Femur (tissue), 1 donor: ENCODE measurements at places on chromosomes 5 and 9.

DNA sequence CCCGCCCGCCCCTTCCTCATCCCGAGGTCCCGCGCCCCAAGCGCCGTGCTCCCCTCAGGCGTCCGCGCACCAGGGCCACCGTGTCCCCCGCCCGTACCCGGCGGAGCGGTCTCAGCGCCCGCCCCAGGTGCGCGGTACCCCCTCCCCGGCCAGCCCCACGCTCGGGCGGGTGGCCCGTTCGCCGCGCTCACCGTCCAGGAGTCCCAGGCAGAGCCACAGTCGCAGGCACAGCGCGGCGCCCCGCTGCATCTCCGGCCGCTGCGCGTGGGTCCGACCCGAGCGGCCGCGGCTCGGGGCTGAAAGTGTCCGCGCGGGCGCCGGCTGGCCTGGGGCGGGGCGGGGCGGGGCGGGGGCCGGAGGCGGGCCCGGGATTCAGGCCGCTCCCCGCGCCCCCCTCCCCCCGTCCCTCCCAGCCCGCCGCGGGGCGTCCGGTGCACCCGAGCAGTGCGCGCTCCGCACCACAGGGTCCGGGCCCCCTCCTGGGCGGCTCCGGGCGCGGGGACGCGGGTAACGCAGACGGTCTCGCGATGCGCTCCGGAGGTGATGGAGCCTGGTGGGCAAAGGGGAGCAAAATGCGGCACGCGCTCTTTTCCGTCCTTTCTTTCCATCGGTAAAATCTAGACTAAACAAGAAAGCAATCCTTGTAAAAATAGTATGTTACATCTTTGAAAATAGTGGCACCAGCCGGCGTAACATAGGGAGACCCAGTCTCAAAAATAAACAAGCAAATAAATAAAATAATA is at the start of gene FLT4:
FLT4 (minus strand) TSS at position 304 of the 743 bp plus-strand sequence; CDS start at position 249, 55 bp downstream.
- DNase-seq: no peak

DNA sequence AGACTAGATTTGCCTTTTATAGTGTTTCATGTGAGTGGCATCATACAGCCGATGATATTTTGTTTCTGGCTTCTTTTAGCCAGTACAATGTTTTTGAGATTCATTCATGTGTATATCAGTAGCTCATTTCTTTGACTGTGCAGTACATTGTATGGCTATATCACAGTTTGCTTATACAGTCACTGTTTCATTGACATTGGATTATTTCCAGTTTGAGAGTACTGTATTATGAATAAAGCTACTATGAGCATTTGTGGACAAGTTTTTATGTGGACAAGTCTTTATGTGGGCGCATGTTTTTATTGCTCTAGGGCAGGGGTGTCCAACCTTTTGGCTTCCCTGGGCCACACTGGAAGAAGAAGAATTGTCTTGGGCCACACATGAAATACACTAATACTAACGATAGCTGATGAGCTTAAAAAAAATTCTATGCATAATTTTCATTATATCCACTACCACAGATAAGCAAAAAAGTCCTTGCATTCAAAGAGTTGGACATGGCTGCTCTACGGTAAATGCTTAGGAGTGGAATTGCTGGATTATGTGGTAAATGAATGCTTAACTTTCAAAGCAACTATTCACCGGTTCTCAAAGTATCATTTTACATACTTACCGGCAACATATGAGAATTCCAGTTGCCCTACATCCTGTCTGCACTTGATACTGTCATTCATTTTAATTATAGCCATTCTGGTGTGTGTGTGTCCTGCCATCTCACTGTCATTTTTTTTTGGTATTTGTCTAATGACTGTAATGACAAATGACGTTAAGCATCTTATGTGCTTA is 177.8 kb downstream of the RGS3 start:
- no peak for DNase-seq

GRCh38 chr5:14356305-14356704 is 213.2 kb downstream of the TRIO start:
- no peak for DNase-seq

DNA sequence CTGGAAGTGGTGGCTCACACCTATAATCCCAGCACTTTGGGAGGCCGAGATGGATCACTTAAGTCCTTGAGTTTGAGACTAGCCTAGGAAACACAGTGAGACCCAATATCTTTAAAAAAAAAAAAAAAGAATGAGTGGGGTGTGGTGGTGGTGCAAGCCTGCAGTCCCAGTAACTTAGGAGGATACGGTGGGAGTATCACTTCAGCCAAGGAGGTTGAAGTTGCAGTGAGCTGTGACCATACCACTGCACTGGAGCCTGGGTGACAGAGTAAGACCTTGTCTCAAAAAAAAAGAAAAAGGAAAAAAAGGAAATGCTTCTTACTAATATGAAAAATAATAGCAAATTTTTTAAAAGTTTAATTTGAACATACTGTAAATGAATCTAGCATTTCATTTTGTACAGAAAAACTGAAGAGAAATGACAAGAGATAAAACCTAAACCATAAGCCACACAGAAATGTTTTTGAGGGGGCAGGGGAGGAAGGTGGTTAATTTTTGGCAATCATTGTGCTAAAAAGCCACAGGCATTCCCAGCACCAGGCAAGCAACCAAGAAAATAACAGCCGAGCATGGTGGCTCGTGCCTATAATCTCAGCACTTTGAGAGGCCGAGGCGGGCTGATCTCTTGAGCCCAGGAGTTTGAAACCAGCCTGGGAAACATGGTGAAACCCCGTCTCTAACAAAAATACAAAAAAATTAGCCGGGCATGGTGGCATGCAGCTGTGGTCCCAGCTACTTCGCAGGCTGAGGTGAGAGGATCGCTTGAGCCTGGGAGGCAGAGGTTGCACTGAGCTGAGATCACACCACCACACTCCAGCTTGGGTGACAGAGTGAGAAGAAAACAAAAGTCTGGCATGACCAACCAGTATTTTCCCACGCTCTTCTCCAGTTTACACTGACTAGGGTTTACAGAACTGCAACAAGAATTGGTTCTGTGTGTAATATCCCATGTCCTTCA is 114.5 kb upstream of the NR5A1 start:
- DNase-seq: peak; percentile 18

DNA sequence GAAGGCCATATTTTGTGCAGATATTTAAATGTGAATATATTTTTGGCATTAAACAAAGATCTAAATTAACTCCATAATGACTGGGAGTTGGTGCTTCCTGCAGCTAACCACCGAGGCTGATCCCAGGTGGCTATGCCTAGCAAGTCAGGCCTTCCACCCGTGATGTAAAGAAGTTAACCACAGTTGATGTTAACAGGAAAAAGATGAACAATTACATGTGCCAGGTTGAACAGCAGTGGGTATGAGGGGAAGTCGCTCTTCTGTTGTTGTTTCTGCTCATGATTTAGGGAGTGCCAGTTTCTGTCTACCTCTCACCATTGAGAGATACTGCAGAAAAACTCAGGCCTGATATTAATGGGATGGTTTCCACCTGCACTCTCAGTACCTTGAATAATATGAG is 334.3 kb downstream of the EBF1 start:
- DNase-seq: no peak

- no peak for DNase-seq
Measured at GRCh38 chr9:78547831-78548230, 250.9 kb downstream of the PSAT1 start.

- no peak for DNase-seq
Measured at GRCh38 chr9:95315108-95315746, 2.3 kb downstream of the FANCC start.

- DNase-seq: no peak
Measured at GRCh38 chr9:115335439-115335838, 217.5 kb upstream of the TNC start.

- no peak for DNase-seq
Measured at GRCh38 chr9:36877239-36877638, 156.8 kb downstream of the PAX5 start.
